RWPE2 (cell line): ENCODE measurements at places on chromosomes 1 and 21.
A peak's percentile ranks its signal among the peaks of the same experiment; 100 is the strongest.

GRCh38 chr1:212186427-212187207, 98.6 kb upstream of the PPP2R5A start:
- no peak for DNase-seq

DNA sequence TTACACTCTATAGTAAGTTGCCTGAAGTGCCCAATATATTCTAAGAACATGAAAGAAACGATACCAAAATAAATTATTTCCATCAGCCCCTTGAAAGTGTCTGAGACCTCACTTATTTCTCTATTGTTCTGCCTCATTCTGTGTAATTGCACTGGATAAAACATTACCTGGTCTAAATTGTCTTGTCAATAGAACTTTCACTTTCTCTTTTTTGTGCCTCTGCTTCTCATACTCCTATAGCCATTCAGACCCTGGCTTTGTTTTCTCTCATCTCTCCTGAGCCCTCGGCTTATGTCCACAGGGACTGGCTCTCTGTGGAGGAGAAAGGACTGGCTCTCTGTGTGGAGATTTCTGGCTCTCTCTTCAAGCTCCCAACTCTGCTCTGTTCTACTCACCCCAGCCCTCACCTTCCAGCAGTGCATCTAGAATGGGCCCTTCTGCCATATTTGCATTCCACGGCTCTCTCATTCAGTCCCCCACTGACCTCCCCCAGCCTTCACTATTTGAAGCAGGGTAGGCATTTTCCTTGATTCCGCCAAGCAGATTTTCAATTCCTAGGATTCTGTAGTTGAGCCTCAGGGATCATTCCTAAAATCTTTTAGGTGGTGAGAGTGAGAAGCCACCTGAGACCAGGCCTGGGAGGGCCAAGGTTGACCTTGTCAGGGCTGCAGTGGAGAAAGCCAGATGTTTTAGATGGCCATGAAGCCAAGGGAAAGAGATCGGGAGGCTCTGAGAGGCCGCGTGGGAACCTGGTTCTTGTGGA, 15.9 kb upstream of the GALNT2 start:
- DNase-seq, result no peak

DNA sequence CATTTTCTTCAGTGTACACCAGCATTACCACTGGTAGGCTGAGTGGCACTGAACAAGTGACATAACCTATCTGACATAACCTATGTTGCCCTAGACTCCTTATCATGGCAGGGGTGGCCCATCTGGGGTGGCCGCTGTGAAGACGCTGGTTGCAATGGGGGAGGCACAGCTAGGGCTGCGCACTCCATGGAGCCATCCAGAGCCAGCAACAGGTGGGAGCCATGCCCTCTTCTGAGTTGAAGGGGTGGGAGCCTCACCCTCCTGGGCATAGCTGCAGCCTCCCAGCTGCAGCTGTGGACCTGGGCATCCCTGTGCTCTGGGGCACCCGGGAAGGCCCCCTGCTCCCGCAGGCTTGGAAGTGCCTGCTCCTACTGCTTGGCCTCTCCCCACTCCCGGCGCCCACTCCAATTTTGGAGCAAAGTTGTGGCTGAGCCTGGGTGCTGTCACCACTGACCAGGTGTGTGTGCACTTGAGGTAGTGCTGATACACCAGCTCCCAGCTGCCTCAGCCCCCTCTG, 52.4 kb upstream of the NTPCR start:
- no peak for DNase-seq

DNA sequence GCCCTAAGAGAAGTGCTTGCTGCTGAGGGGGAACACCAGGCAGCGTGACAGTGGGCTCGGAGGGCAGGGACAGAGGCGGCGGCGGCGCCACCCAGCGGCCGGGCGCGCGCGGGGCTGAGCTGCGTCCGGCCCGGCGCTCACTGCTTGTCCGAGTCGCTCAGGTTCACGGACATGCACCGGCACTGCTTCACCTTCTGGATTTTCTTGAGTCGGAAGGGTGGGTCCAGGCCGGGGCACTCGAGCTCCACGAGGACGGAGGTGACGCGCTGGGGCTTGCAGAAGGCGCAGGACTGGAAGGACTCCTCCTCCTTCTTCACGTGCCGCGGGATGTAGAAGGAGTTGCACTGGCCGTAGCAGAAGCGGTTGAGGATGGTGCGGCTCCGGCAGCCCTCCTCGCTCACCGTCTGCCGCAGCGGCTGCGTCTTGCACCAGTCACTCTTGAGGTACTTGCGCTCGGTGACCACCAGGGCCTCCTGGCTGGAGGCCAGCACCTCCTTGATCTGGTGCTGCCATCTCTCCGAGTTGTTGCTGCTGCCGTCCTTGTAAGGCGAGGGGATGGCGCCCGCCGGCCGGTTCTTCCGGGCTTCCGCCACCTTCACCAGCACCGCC, 119.0 kb downstream of the GREM2 start:
- DNase-seq, result peak; percentile 43

DNA sequence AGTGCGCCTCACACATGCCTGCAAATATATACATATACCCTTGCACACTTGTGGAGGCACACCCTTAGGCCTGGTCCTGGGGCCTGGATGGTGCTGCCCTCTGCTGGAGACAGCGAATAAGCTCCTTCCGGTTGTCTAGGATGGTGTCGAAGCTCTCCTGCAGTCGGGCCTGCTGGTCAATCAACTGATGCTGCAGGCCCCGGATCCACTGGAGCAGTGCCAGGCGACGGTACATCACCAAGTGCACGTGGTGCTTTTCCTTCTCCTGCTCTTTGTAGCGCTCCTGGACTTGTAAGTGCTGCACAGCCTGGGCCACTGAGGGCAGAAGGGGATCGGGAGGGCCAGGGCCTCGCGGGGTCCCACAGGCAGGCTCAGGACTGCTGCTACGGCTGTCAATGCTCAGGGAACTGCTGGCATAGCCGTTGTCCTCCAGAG, 3.1 kb downstream of the C1orf216 start:
- peak; percentile 74 for DNase-seq

DNA sequence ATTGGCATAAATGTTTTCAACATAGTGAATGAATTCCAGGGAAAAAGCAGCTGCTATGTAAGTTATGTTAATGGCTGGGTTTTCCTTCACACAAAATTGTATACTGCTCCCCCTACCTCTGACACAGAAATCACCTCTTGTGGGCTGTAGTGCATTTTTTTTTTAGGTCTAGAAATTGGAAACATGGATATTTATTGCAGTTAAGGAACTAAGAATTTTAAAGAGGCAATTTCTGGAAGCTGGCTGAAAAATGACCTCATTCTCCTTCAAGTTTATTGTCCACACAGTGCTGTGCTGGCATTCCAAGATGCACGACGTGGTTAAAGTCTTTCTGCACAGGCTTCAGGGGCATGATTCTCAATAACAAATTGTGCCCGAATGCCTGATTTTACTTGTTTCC, 1424.2 kb downstream of the MRPL39 start:
- DNase-seq, result no peak

DNA sequence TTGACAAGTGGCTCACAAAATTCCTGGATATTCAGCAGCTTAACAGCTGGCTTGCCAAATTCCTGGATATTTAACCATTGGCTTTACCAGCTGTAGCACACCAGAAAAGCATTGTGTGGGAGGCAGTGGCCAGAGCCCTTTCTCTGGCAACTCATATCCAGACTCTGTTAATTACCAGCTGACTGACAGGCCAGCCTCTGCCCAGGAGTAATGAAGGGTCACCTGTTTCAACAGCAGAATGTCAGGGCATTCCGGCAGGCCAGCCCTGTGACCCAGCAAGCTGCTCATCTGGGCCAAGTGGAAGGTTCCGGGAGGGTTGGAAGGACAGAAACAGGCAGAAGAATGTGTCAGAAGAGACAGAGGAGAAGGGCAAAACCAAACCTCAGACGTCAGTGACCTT, 35.2 kb upstream of the KIRREL1 start:
- DNase-seq, result no peak

DNA sequence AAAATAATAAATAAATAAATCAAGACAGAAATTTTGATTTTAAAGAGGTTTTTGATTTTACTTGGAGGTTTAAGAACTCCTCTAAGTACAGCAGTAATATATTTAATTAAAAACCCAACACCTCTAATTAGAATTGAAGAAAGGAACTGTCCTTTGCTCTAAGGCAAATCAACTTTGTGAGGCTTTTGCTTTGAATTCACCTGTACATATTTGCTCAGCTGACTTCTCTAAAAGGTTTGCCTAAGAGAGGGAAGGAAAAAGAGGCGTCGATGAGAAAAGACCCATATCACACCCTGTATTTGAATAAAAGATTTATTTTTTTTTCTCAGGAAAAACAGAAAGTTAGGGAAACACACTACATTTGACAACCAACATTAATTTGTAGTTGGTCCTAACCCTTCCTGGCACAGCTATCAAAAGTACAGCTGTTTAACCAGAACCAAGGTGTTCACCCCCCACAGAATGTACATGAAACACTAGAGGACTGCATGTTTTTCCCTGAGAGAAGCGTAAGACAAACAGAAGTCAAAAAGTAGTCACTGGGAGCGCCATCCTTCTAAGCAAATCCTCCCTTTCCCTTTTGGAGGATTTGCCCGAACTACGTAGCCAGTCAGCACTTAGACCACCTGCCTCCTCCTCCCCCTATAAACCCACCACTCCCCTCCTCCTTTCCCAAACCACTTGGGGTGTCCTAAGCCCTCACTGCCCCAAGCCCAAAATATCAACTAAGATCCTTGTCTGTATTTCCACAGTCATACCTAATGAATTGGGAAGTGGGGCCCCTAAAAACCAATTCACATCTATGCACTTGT, 4.9 kb downstream of the MCL1 start:
- DNase-seq, result no peak

DNA sequence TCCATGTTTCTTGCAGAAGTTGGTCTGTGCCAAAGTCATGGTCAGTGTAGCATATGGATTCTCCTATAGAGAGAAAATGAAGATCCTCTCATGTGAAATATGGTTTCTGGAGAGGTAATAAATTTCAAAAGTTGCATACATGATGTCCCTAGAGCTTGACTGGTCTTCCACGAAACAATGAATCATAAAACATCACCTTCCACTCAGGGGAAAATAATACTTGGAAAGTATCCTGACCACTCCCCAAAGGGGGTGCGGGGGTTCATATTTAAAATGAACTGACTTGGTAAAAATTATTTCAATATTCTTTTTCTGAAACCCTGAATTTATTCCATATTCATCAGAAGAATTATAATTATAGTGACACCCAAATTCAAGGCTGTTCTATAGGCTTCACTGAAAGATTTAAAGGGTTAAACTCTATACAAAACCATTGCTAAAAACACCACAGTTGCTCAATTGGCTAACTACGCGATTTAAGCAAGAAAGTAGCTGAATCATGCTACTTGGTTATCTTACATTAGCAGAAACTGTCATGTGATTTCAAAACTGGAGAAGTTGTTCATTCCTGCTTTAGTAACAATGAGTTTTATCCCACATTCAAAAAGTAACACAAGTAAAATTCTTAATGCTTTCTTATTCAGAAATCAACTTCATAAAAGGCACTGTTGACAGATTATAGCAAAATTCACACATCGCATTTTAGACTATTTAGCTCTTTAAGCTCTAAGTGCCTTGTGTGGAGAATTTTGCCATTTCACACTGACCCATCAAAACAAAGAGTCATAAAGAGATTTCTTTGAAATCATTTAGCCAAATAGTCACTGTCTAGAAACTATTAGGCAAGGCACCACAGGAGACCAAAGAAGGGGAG, 5.3 kb downstream of the CREG1 start:
- no peak for DNase-seq

DNA sequence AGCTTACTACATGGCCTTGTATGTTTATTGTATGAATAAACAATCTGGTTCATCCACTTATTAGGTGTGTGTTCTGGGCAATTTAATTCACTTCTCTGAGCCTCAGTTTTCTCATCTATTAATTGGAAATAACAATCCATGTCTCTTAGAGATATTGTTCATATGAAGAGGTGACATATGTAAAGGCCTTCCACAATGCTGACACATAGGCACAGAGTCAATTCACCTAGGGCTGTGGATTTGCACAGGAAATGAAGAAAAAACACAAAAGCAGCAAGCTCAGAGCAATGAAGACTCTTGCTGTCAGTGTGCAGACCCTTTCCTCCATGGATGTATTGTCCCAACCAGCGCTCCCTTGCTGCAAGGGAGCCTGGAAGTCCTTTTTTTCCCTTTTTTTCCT, 195.2 kb upstream of the CAMK1G start:
- DNase-seq, result no peak

DNA sequence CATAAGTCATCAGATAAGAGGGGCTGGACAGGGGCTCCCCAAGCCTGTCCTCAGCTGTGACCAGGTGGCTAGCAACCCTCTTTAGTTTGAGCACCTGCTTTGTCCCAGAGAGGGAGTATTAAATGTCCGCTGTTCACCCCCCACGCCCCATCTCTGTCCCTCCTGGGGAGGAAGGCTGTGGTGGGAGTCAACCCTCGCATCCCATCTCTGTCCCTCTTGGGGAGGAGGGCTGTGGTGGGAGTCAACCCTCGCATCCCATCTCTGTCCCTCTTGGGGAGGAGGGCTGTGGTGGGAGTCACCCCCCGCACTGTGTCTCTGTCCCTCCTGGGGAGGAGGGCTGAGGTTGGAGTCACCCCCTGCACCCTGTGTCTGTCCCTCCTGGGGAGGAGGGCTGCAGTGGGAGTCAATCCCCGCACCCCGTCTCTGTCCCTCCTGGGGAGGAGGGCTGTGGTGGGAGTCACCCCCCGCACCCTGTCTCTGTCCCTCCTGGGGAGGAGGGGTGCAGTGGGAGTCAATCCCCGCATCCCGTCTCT, 72.6 kb upstream of the ABCG1 start:
- DNase-seq, result no peak

GRCh38 chr1:54342742-54343687, 63.2 kb downstream of the SSBP3 start:
- no peak for DNase-seq
